ENCODE measurements at places on chromosomes 5 and 9. TPM values are rescaled to one million over a fixed set of nuclear protein-coding genes. Genes with fewer than 3 reads are reported as not detected.

The IL5 gene
- polyA plus RNA-seq = not detected

The PTPN3 gene
- not detected for polyA plus RNA-seq

The WNK2 gene
- polyA plus RNA-seq = not detected

The TXNDC8 gene
- not detected for polyA plus RNA-seq

The SPINK6 gene
- not detected for polyA plus RNA-seq

The TNFSF8 gene
- 69.8 TPM for polyA plus RNA-seq

All from naive thymus-derived CD8-positive, alpha-beta T cell (primary cell).